ENCODE measurements at places on chromosomes 4 and X.

- DNase-seq = no peak
Observed at GRCh38 chrX:100939333-100939732, 10.6 kb upstream of the XKRX start.

DNA sequence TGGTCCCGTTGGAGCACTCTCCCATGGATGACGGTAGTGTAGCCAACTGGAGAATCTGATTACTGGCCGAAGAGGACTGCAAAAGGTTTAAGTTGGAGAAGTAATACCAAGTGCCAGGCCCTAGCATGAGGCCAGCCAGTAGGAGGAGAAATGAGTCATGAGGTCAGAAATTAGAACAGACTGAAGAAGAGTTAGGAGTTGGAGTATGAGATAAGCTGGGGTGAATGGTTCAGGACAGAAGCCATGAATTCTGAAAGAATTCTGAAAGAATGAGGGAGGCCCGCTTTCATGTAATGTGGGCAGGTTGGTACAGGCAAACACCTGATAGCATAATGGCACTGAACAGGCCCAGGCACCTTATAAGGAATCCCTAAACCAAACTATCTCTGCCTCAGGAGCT, 18.4 kb upstream of the STK26 start:
- DNase-seq = no peak

DNA sequence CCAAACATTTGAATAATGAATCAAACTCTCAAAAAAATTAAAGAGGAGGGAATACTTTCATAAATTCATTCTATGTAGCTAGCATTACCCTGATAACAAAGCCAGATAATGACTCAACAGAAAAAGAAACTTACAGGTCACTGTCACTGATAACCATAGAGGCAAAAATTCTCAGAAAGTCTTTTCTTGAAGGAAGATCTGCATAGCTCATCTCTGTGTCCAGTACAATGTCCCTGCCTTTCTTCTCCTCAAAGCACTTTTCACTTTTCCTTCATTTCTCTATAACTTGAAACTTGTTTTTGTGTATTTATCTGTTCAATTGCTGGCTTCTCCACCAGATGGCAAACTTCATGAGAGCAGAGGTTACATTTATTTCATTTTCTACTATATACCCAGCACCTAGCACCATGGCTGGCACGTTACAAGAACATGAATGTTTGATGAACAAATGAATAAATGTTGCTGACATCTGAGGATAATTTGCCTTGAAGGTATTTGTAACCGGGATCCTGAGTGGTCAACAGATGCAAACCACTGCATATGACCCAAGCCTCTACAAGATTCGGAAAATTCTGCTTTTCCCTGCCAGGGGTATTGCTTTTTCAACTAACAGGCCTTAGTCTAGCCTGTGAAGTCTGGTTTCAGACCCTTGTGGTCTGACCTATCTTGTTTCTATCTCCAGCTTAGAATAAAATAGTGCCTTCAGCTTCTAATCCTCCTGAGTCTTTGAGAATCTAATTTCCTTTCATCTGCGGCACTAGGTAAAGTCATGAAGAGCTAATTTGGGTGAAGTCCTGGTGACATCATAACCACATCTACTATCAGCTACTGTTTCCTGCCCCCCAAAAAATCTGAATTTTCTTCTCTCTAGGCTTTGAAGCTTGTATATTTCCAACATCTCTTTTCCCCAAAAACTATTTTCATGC, 52.5 kb upstream of the ANTXR2 start:
- DNase-seq = no peak

- no peak for DNase-seq
Observed at GRCh38 chr4:159410891-159411290, 308.0 kb downstream of the RAPGEF2 start.

- DNase-seq = no peak
Observed at GRCh38 chr4:10565166-10565780, 108.0 kb upstream of the ZNF518B start.

- no peak for DNase-seq
Observed at GRCh38 chr4:177489471-177490246, 47.4 kb upstream of the AGA start.

DNA sequence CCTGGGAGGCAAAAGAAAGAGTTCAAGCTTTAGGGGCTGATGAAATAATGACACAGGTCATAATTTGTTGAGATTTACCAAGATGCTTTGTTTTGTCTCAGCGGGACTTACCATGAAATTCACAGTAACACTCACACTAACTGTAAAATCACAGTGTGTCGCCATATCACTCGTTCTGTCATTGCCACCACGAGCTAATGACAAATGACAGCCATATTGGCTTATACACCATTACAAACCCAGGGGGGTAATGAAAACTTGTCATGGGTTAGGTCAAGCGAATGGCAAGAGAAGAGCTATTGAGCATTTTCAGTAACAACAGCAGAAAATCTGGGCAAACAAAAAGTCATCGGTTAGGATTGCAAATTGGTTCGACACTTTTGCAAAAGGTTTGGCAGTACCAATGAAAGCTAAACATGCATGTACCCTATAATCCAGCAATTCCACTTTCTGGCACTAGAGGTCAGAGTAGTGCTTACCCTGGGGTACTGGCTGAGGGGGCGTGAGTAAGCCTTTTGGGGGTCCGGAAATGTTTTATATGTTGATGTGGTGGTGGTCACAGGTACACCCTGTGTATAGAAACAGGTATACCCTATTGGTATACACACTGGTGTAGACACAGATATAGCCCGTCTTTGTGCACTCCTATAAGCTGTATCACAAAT, 83.9 kb upstream of the RAI2 start:
- no peak for DNase-seq

DNA sequence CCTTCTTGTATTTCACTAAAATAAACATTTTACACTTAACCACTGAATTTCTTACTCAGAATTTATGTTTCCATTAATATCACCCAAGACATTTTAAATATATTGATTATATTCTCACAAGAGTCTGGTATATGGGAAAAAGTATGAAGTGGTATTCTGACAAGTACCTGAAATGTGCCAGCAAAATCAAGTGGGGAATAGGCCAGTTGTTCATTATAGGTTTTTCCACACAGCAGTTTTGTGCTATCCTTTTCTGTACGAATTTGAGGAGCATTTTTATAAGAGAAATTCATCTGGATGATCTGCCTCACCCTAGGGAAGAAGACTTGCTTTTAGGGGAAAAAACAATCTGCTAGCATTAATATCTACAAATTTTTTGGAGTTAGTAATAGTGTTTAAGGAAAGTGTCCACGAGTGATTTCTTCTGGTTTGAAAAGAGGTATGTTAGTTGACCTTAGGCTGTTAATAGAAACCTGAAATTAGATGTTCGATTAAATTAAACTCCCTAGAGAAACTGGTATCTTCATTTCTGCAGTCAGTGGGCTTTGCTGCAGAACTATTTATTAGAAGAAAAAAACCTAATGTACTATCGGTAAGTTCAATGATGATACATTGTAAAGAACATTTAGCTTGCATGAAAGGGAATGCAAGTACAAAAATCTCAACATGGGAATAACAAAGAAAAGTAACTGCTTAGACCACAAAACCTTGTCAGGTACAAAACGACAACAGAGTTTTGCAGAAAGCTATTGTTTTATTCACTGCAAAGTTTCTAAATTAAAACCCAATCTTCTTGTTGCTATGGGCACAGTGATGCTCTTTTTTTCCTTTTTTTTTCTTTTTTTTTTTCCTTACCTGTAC, 1.8 kb downstream of the KLF3 start:
- no peak for DNase-seq

GRCh38 chr4:109657854-109658418, 45.3 kb downstream of the CASP6 start:
- DNase-seq = no peak

- no peak for DNase-seq
Observed at GRCh38 chr4:94068753-94069719, 138.6 kb upstream of the SMARCAD1 start.

DNA sequence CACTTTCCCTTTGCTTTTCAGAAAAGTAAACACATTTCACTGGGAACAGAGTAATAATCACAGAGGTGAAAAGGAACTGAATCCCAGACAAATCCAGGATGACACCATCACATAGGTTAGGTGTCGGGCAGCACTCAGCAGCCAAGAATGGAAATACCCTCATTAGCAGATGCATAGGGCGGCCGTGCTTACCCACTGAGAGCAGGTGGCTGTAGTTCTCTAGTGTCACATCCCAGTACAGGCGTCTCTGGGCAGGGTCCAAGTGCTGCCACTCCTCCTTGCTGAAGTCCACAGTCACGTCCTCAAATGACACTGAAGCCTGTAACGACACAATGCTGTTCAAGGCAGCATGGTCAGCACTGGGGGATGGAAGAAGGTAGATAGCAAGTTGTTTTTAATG, 26.9 kb downstream of the ZNF41 start:
- DNase-seq = no peak

DNA sequence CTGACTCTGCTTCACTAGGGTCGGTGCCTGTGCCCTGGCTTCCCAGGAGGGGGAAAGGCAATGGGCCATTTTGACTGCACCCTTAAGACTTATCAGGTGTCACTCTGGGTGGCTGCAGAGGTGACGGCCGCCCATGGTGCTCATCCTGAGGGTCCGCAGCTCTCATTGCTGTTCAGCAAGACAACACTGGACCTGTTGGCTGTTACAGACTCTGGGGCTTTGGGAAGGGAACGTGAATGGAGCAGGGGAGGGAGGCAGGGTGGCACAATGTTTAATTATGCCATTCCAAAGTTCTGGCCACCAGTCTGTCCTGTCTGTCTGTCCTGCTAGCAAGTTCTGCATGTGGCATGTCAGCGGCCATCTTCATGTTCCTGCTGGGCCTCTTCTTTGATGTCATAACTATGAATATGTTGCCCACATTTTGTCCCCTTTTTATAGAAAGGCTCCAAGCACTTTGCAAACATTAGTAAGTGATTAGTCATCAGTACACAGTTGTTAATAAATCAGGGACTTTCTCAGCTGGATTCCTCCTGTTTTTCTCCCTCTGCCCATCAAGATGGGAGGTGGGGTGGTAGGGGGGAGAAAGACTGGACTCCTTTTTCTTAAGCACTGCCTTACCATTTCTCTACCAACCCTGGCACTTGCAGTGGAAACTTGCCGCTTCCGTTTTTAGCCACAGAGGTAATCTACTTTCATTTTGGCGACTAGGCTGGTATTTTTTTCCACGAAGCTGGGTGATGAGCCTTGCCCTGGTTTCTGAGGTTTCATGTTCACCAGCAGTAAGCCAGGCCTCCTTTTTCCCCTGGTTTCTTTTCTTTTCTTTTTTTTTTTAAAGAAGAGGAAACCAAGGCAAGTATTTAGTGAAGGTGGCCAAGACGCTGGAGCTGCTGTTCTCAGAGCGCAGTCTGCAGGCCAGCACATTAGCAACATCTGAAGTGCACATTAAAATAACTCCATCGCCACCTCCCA, 88.6 kb upstream of the TRIM2 start:
- peak; percentile 39 for DNase-seq

GRCh38 chr4:142168181-142168580, 531.8 kb downstream of the IL15 start:
- DNase-seq = no peak

- DNase-seq = no peak
Observed at GRCh38 chr4:7655511-7656243, 220.9 kb upstream of the PSAPL1 start.

GRCh38 chrX:49202022-49202421, 2.0 kb upstream of the SYP start:
- DNase-seq = no peak

GRCh38 chr4:177228599-177228998, 81.1 kb upstream of the NEIL3 start:
- no peak for DNase-seq

DNA sequence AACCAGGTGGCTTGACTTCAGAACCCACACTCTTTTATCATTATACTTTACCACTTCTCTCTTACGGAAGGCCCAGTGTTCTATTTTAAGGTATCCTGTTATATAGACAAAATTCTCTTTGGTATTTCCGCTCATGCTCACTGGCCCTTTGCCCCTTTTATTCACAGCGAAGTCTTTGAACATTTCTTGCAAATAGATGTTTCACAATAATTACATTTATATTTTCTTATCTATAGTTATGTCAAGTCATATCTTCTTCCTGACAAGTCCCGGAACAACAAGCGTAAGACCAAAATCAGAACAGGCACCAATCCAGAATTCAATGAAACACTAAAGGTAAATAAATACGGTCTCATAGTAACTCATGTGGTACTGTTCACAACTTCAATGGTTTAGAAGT, 102.0 kb downstream of the SYTL5 start:
- no peak for DNase-seq

DNA sequence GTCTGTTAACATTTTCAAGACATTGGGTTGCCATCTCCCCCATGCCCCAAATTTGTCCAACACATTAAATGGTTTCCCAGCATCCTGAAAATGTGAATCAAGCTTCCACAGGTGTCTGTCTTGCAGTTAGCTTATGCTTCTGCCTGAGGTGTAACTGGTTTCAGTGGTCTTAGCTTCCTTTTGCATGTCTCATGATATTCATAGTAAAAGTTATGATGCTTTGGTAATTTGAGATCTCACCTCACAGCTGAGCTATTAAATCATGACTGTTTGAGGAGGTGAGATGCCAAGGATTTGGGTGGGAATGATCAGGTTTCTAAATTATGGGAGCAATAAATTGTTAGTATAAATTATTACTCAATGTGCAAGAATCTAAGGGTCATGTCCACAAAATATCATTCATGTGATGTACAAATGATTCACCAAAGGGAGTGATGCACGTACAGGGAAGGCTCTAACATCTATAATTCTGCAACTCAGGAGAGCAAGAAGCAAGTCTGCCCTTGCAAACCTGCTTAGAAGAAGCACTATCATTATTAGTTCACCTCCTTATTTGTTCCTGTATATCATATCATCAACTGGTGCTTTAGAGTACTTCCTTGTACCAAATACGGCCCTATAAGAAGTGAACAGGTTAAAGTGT, 17.1 kb upstream of the RAI2 start:
- DNase-seq = no peak

GRCh38 chr4:76607266-76607799, 172.3 kb downstream of the SHROOM3 start:
- no peak for DNase-seq

GRCh38 chr4:160142579-160142978, 1039.7 kb downstream of the RAPGEF2 start:
- no peak for DNase-seq

DNA sequence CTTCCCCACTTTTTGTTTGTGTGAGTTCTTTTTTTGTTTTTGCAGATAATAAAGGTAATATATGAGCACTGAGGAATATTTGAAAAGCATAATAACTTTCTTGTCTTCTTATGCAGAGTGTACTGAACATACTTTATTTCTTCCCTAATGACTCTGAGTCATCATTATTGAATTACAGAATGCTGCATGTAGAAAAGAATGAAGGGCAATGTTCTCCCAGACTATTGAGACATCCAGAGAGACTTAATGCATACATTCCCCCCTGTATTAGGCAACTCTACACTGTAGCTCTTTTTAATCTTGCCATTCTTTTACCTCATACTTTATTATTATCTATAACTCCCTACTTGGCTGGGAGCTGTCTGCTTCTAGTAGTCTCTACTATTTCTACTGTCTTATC, 240.5 kb upstream of the ANKRD50 start:
- DNase-seq = no peak

- no peak for DNase-seq
Observed at GRCh38 chr4:89422441-89422990, 114.9 kb upstream of the GPRIN3 start.

DNA sequence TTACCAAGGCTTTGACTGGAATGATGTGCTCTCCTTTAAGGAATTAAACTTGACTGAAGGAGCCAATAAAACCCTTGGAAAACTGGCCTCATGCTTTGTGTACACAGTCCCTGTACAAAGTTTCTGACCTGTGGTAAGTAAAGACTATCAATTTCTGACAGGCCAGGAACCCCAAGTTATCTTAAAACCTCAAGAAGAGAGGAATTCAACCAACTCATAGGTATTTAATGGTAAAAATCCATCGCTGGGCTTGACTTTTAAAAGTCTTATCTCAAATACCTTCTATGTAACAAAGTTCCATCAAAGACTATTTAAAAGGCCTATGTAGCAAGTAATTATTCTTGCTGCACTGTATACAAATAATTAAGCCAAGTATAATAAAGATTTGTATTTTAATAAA, 103.7 kb upstream of the TENT5D start:
- no peak for DNase-seq

Data from stimulated activated CD4-positive, alpha-beta T cell treated with anti-CD3 and anti-CD28 coated beads, Interleukin-1b, Interleukin-23, amount 100 ng/mL, for 1 hour (primary cell).